ENCODE measurements at places on chromosomes 6 and 20. TPM values are rescaled to one million over a fixed set of nuclear protein-coding genes. Genes with fewer than 3 reads are reported as not detected.

GRCh38 chr6:158384671-158385110 is 72.4 kb downstream of the TULP4 start:
- peak; percentile 9 for DNase-seq

GRCh38 chr6:111985202-111985731 is 68.6 kb upstream of the CCN6 start:
- DNase-seq, result peak; percentile 99

GRCh38 chr6:37971711-37972390 is 152.3 kb downstream of the ZFAND3 start:
- DNase-seq, result no peak

- no peak for DNase-seq
Measured at GRCh38 chr6:14997507-14997906, 248.4 kb upstream of the JARID2 start.

Gene LHFPL5
- not detected for total RNA-seq

Gene MAN1A1
- 1.4 TPM for total RNA-seq

Gene NMBR
- not detected for total RNA-seq

GRCh38 chr6:38153076-38153797 is 333.7 kb downstream of the ZFAND3 start:
- DNase-seq, result no peak

All from bronchial epithelial cell (primary cell).